Left ventricle myocardium inferior (tissue), 1 donor: ENCODE measurements at places on chromosomes 7 and 10.
A peak's percentile ranks its signal among the peaks of the same experiment; 100 is the strongest.

DNA sequence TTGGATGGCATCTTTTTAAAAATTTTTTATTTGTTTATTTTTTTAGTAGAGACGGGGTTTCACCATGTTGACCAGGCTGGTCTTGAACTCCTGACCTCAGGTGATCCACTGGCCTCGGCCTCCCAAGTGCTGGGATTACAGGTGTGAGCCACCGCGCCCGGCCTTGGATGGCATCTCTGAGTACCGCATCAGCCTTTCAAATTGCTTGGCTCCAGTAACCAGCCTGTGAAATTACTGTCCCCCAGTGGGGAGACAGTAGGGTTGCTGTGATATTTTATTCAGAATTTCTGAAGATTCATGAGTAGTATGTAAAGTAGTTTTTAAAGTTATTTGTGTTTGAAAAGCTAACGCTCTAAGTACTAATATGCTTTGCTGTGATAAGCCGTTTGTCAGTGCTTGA is 1.2 kb downstream of the NUB1 start:
- H3K4me1 ChIP-seq: peaks cover 39% of the 10 kb centered on the region
- H3K4me3 ChIP-seq: peak overlapping the region; percentile 95
- H3K36me3 ChIP-seq: peaks cover 32% of the 10 kb centered on the region

- no peaks in the 10 kb centered on the region for H3K36me3 ChIP-seq
- no peaks in the 10 kb centered on the region for H3K27me3 ChIP-seq
- H3K4me3 ChIP-seq: no peak overlapping the region
- DNase-seq: no peak
Observed at GRCh38 chr10:33967606-33968120, 633.2 kb upstream of the NRP1 start.

DNA sequence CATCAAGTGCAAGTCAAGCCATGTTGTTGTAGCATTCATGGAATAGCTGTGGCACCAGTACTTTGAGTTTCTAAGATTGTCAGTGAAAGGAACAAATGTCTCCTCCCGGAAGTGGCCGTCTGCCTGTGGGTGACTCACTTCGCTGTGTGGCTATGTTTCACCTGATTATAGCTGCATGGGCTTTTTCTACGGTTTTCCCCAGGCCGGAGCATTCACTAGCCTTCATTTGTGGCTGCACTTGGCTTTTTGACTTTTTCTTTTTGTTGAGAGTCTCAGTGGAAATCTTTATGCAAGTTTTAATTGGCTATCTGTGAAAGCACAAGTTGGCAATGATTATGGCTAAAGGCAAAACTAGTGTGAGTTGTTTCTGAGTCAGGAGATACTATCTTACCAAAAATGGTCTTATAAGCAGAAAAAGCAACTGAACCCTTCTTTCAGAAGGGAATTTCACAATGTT is 35.0 kb downstream of the SRI start:
- H3K36me3 ChIP-seq: no peaks in the 10 kb centered on the region
- no peaks in the 10 kb centered on the region for H3K27me3 ChIP-seq
- DNase-seq: no peak
- no peaks in the 10 kb centered on the region for H3K4me1 ChIP-seq

DNA sequence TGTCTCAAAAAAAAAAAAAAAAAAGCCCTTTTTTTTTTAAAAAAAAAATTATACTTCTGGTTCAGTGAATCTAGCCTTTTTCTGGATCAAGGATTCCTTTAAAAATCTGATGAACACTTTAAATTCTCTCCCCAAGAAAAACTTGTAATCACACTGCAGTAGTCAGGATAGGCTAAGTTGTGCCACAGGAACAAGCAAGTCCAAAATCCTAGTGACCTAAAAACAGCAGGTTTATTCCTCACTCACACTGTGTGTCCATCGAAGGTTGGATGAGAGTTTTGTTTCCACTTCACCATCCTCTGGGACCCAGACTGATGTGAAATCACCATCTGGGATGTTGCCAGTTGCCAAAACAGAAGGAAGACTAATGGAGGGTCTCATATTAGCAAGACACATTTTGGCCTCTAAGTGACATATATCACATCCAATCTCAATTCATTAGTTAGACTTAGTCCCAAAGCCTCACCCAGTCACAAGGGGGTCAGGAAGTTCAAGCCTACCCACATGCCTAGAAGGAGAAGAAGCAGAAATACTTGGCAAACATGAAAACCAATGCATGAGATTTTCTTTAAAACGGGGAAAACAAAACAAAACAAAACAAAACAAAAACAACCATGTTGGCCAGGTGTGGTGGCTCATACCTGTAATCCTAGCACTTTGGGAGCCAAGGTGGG is 32.7 kb downstream of the CYP17A1 start:
- H3K27me3 ChIP-seq: no peaks in the 10 kb centered on the region
- no peak overlapping the region for H3K27ac ChIP-seq
- DNase-seq: no peak
- peaks cover 68% of the 10 kb centered on the region for H3K4me1 ChIP-seq
- H3K36me3 ChIP-seq: peaks cover 30% of the 10 kb centered on the region
- H3K4me3 ChIP-seq: no peak overlapping the region

GRCh38 chr10:101244321-101245050 is 15.2 kb upstream of the LBX1 start:
- no peaks in the 10 kb centered on the region for H3K4me1 ChIP-seq
- H3K4me3 ChIP-seq: no peak overlapping the region
- peaks cover 100% of the 10 kb centered on the region for H3K27me3 ChIP-seq

GRCh38 chr7:150405584-150406311 is 26.6 kb downstream of the ZNF775 start:
- peak overlapping the region; percentile 93 for H3K4me3 ChIP-seq
- H3K27me3 ChIP-seq: no peaks in the 10 kb centered on the region
- H3K36me3 ChIP-seq: peaks cover 7% of the 10 kb centered on the region
- peaks cover 37% of the 10 kb centered on the region for H3K4me1 ChIP-seq

DNA sequence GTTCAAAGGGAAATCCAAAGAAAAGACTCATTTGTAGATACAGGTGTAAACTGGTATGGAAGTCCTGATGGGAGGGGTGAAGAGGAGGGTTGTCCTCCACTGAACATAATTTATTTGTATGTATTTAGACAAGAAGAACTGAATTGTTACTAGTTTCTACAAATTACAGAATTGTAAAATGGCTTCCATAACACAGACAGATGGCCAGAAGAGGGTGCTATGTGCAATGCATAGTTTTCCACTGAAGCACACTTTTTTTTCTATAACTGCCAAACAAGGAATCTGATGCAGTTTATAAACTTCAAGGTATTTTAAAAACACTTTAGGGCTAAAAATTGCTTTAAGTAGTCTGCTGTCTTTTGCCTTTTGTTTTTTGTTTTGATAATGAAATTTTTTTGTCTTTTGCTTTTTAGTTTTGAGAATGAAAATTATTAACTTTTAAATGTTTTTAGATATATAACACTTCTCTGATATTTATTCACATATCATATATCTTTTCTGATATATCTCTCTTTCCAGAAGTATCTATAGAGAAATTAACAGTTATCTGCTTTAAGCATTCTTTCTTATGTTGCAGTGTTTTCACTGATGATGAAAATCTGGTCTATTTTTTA is 58.5 kb downstream of the PHYHIPL start:
- no peak overlapping the region for H3K27ac ChIP-seq
- no peaks in the 10 kb centered on the region for H3K27me3 ChIP-seq
- H3K4me3 ChIP-seq: no peak overlapping the region
- no peaks in the 10 kb centered on the region for H3K36me3 ChIP-seq

DNA sequence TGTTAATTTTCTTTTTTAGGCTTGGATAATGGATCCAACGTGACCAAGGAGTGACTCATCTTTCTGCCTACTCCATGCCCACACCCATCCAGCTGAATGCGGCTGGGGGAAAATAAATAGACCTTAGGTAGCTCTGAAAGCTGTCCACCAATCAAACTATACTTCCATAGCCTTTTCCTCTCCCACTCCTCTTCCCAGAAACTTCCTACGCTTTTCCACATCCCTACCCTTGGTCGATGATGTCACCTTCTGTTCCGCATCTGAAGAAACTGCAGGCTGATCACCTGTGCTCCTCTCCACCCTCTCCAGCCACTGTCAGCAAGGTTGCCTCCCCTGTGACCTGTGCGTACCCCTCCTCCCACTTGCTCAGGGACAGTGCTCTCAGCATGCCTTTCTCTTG is 359.8 kb upstream of the KLF6 start:
- H3K27ac ChIP-seq: no peak overlapping the region
- no peaks in the 10 kb centered on the region for H3K27me3 ChIP-seq
- DNase-seq: no peak
- no peak overlapping the region for H3K4me3 ChIP-seq
- no peaks in the 10 kb centered on the region for H3K4me1 ChIP-seq

DNA sequence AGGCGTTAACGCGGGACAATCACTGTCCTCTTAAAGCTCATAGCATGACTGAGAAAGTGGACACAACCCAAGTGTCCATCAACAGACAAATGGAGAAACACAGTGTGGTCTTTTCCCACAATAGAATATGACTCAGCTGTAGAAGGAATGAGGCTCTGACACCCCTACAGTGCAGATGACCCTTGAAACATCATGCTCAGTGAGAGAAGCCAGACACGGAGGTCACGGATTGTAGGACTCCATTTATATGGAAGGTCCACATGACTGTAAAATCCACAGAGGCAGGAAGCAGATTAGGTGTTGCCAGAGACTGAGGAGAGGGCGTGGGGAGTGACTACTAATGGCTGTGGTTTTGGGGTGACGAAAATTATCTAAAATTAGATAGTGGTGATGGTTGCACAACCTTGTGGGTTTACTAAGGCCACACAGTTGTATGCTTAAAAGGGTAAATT is 6.1 kb upstream of the NCAPG2 start:
- H3K27ac ChIP-seq: no peak overlapping the region
- H3K27me3 ChIP-seq: no peaks in the 10 kb centered on the region
- peaks cover 5% of the 10 kb centered on the region for H3K4me1 ChIP-seq
- DNase-seq: no peak
- no peaks in the 10 kb centered on the region for H3K36me3 ChIP-seq
- H3K4me3 ChIP-seq: no peak overlapping the region

GRCh38 chr7:33917661-33918060 is 12.3 kb downstream of the BMPER start:
- peaks cover 26% of the 10 kb centered on the region for H3K27me3 ChIP-seq
- H3K27ac ChIP-seq: no peak overlapping the region
- H3K4me3 ChIP-seq: no peak overlapping the region
- no peaks in the 10 kb centered on the region for H3K36me3 ChIP-seq
- H3K4me1 ChIP-seq: peaks cover 14% of the 10 kb centered on the region
- DNase-seq: no peak

DNA sequence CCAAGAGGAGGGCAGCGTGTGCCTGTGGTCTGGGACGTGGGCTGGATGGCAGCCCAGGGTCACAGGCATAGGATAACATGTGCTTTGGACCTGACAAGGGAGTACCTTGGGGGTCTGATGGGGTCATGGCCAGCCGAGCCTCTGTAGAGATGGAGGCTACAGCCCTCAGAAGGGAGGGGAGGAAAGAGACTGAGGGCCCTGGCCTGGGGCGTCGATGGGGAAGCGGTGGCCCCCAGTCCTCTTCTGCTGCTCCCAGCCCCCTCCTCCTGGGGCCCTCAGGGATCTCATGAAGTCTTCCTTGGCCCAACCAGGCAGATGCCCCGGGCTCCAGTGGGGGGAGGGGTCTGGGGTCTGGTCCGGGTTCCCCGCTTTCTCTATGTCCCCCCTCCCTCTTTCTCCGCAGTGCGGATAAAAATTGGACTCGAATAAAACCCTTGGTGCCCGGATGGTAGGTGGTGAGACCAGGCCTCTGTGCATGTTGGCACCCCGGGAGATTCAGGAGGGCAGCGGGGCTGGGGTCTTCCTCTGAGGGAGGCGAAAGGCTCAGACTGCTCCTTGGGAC is 15.6 kb upstream of the HSPB1 start:
- H3K4me3 ChIP-seq: no peak overlapping the region
- DNase-seq: no peak
- no peaks in the 10 kb centered on the region for H3K36me3 ChIP-seq

DNA sequence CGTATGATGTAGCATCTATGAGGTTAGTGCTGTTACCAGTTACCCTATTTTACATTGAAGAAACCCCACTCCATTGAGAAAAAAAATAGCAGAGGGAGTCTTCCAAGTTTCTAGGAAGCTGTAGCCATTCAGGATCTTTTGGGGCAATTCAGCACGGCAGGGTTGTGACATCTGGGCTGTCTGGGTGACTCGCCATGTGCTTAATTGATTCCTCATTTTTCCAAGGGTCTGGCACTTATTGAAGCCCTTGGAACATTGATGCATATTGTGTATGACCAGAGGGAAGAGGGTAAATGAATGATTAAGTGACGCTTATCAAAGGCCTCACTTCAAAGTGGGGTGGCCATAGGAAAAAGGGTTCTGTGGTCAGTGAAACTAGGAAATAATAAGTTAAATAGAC is 248.7 kb downstream of the ARHGAP12 start:
- peaks cover 20% of the 10 kb centered on the region for H3K4me1 ChIP-seq
- DNase-seq: no peak
- no peak overlapping the region for H3K27ac ChIP-seq
- H3K27me3 ChIP-seq: no peaks in the 10 kb centered on the region
- no peaks in the 10 kb centered on the region for H3K36me3 ChIP-seq
- no peak overlapping the region for H3K4me3 ChIP-seq

GRCh38 chr7:4894482-4894881 is 11.0 kb upstream of the RADIL start:
- H3K27me3 ChIP-seq: no peaks in the 10 kb centered on the region
- H3K4me1 ChIP-seq: no peaks in the 10 kb centered on the region
- DNase-seq: no peak
- no peak overlapping the region for H3K27ac ChIP-seq
- no peak overlapping the region for H3K4me3 ChIP-seq

DNA sequence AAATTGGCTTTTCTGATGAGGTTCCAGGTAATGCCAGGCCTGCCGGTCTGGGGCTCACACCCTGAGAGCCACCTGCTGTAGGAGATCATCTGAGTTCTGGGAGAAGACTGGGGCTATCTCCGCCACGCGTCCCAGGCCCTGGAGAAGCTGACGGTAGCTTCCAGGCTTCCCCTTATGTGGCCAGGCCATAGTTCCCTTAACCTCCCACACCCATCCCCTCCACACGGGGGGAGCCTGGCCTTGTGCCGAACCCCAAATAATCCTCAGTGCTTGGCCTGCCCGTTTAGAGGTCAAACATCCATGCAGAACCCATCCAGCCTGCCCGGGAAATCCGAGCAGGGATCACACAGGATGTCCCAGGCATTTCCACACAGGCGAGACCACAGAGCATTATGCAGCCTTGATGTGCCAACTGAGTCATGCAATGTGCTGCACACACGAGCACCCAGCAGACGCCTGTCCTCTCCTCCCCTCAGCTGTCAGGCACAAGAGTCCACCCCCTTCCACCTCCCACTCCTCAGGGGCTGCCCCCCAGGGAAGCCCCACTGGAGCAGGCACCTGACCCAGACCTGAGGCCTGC is 176.2 kb downstream of the PRKAG2 start:
- DNase-seq: peak; percentile 13
- peaks cover 53% of the 10 kb centered on the region for H3K4me1 ChIP-seq
- H3K27me3 ChIP-seq: no peaks in the 10 kb centered on the region
- H3K27ac ChIP-seq: peak overlapping the region; percentile 6
- H3K4me3 ChIP-seq: no peak overlapping the region
